ENCODE measurements at places on chromosomes 4 and X.

DNA sequence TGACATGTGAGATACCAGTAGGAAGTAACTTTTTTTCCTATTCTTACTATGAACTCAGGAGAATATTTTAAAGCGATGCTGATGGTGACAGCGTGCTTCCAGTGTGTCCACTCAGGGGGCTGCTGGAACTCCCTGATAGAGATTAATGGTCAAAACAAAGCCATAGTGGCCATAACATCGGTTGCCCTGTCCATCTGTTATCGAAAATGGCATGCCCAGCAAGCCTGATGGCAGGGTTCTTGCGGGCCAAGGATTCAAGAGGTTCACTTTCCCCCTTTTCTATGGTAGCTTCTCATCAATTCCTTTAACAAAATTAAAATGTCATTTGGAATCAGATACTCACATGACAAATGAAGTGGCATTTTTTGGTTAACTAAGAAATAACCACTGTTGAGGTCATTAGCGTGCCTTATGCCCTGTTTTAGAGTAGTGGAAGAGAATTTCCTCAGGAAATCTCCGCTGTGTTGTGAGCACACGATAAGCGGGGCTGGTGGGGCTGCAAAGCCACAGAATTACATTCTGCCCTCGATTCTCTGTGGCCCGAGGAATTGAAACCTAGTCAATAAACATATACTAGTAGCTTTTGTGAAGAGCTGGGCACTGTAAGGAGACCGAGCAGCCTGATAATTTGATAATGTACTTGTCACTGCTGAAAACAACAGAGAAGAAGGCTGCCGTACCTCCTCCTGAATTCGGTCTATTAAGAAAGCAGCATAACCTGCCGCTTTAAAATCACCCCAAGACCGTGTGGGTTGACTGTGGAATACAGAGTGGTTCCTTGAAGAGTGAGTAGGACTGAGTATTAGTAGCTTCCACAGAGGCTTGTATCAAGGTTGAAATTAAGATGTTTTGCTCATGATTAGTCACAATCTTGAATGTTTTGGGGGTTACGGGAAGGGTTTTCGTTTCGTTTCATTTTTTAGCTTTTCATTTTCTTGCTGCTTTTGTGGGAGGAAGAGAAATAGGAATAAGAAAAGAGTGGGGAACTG is 46.7 kb downstream of the PTCHD1 start:
- DNase-seq, result no peak

- no peak for DNase-seq
Observed at GRCh38 chr4:71026086-71026485, 32.6 kb downstream of the DCK start.

DNA sequence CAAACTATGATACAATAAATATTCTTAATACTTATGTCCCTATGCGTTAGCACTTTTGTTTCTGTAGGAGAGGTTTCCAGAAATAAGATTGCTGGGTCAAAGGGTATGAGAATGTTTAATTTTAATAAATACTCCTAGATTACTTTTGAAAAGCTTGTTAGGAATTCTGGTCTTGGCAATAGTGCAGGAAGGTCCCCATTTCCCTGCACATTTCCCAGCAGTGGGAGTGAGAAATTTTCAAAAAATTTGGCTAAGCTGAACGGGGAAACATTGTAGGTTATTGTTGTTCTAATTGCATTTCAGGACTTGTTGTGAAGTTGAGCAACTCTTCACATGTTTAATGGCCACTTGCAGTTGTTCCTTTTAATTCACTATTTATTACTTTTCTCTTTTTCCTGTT is 27.1 kb downstream of the IGFBP7 start:
- no peak for DNase-seq

- no peak for DNase-seq
Observed at GRCh38 chr4:48368389-48368788, 27.1 kb downstream of the SLAIN2 start.

GRCh38 chr4:169200361-169201030 is 70.3 kb downstream of the SH3RF1 start:
- no peak for DNase-seq

GRCh38 chr4:15006416-15007024 is 4.2 kb downstream of the CPEB2 start:
- DNase-seq, result no peak

DNA sequence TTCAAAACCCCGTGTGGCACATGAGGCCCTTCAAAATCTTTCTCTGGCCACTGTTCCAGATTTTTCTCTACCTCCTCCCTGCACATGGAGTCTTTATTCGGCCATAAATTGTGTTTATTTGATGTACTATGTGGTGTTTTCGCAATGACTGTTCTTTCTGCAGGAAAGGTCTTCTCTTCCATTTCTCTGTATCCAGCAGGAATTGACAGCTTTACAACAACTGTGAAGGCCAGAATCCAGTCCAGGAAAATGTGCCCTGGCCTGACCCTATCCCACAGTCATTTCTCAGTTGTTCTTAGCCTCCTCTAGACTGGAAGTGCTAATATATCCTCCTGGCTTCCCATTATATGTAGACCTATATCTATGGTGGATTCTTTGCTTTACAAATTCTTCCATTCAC is 191.4 kb downstream of the COL25A1 start:
- DNase-seq, result no peak

GRCh38 chr4:15778289-15779241 is at the start of gene CD38:
Gene CD38 (plus strand): TSS chr4:15778328. CDS start chr4:15778415, 87 bp downstream.
- DNase-seq, result no peak

DNA sequence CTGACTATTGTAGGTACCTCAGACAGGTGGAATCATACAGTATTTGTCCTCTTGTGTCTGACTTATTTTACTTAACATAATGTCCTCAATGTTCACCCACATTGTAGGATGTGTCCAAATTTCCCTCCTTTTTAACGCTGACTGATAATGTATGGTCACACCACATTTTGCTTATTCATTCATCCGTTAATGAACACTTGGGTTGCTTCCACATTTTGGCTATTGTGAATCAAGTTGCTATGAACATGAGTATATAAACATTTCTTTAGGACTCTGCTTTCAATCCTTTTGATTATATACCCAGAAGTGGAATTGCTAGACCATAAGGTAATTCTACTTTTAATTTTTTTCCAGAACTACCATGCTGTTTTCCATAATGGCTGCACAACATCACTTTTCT is 87.0 kb upstream of the NDP start:
- DNase-seq, result no peak

Data from activated CD4-positive, alpha-beta T cell treated with anti-CD3 and anti-CD28 coated beads for 1 hour (primary cell).